Stimulated activated CD8-positive, alpha-beta memory T cell treated with anti-CD3 and anti-CD28 coated beads, Interleukin-12 subunit alpha, Interleukin-12 subunit beta, amount 100 ng/mL, for 4 hours (primary cell): ENCODE measurements at places on chromosomes 13 and 19.
A peak's percentile ranks its signal among the peaks of the same experiment; 100 is the strongest.

GRCh38 chr19:41224632-41225031, 5.6 kb downstream of the AXL start:
- DNase-seq, result no peak

DNA sequence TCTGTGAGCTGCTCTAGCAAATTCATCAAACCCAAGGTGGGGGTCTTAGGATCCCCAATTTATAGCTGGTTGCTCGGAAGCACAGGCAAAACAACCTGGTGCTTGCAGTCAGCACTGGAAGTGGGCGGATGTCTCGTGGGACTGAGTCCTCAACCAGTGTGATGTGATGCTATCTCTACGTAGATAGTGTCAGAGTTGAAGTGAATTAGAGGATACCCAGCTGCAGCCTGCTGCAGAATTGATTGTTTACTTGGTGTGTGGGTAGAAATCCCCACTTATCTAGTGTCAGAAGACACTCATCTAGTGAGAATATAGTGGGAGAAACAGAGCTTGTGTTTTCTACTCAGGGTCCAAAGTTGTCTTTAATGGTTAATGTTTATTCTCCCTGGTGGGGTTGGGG, 63.3 kb downstream of the CBY2 start:
- DNase-seq, result no peak

GRCh38 chr13:48029859-48030258, 7.7 kb upstream of the NUDT15 start:
- DNase-seq, result no peak

DNA sequence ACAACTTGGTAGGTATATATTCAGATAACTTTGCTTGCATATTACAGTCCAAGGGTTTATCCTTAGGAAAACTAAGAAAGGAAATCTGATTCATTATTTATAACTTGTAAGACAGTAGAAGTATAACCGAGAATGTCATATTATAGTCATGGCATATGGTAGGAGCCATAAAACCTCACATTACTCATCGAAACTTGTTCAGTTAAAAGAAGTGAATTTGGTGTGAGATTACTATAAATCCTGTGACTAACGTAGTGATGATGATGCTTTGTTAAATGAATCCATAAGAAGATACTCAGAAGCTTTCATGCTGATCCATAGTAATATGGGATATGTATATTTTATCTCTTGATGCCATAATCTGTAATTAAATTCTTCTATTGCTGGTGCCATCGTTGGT, 57.3 kb downstream of the MTUS2 start:
- DNase-seq, result no peak

- no peak for DNase-seq
Measured at GRCh38 chr13:62887046-62887445, 1471.4 kb upstream of the PCDH20 start.

GRCh38 chr19:13172346-13173138, 22.3 kb downstream of the IER2 start:
- peak; percentile 65 for DNase-seq

GRCh38 chr13:53460796-53461195, 432.2 kb downstream of the OLFM4 start:
- DNase-seq, result no peak

GRCh38 chr13:39283072-39283471, 244.8 kb downstream of the NHLRC3 start:
- no peak for DNase-seq

- DNase-seq, result no peak
Measured at GRCh38 chr13:39401046-39401705, 201.8 kb downstream of the LHFPL6 start.

- DNase-seq, result no peak
Measured at GRCh38 chr13:21777166-21777565, 106.3 kb downstream of the FGF9 start.

- DNase-seq, result no peak
Measured at GRCh38 chr13:90723381-90723780, 624.1 kb upstream of the MIR17HG start.

GRCh38 chr19:17847538-17848366, at the start of gene JAK3:
Gene JAK3, minus strand, starts transcription at chr19:17847982. Its CDS starts 3,565 bp downstream, at chr19:17844417.
- DNase-seq, result peak; percentile 78

DNA sequence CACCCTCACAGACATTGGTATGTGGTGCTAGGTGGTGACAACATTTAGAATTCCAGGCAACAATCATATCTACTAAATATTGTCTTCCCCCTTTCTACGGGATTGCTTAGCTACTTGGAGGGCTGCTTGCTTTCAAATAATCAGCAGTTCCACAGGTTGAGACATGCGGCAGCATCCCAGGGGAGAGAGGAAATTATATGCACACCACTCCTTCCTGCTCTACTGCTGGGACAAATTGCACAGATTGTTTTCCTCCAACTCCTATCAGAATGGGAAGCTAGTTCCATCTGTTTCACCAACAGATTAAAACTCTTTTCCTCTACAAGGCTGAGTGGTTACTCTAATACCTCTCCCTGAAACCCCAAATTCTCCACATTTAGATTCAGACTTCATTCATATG, 275.4 kb downstream of the DNAJC15 start:
- no peak for DNase-seq

- DNase-seq, result no peak
Measured at GRCh38 chr13:24631922-24632321, 48.3 kb upstream of the ATP12A start.

- no peak for DNase-seq
Measured at GRCh38 chr13:84481958-84482357, 599.7 kb upstream of the SLITRK1 start.

- no peak for DNase-seq
Measured at GRCh38 chr13:113586661-113587479, 2.3 kb downstream of the TFDP1 start.

DNA sequence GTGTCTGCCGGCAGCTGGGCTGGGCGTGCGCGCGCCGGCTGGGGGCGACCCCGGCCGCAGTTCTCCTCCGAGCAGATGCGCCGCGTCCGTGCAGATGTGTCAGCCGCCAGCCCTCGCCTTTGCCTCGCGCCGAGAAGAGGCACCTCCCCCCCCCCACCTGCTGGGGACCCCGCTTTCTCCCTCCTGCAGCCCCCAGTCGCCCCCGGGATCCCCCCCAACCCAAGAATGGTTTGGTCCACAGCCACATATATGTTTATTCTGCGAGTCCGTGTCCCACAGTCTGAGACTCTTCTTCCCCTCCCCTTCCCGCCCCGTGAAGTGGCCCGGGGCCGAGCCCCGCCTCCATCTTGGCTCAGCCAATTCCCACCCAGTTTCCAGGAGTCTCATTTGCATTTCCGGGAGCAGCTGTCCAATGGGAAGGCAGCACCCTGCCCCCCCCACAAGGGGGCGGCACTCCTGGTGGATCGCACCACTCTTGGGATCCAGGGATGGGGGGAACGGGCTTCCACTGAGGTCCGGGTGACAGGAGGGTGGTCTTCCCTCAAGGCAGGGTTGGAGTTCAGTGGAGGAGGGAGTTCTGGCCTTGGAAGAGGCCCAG, 8.6 kb downstream of the ISOC2 start:
- no peak for DNase-seq

DNA sequence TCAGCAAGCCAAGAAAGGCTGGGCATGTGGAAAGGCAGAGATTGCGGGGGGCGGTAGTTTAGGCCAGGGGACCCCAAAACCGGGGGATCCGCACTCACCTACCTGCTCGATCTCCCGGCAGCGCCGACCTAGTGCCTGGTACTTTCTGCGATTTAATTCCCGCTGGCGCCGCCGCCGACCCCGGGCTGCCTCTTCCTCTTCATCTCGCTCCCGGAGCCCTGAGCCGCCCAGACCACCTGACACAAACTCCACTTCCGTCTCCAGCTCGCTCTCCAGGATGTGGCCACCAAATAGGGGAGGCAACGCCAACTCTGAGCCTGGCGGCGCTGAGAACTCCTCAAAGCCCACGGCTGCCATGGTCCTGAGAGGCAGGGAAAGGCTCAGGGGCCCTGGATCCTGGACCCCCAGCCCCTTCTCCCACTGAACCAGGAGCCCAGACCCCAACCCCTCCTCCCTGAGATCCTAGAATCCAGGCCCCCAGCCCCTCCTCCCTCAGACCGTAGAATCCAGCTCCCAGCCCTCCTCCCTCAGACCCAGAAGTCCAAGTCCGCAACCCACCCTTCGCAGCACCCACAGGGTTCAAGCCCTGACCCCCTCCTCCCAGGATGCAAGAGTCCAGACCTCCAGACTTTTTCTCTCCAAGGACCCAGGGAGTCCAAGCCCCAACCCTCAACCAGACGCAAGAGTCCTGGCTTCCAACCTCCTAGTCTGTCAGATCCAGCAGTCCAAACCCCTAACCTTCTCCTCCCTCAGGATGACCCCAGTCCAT, 933 bp downstream of the TFPT start:
- DNase-seq, result peak; percentile 13

DNA sequence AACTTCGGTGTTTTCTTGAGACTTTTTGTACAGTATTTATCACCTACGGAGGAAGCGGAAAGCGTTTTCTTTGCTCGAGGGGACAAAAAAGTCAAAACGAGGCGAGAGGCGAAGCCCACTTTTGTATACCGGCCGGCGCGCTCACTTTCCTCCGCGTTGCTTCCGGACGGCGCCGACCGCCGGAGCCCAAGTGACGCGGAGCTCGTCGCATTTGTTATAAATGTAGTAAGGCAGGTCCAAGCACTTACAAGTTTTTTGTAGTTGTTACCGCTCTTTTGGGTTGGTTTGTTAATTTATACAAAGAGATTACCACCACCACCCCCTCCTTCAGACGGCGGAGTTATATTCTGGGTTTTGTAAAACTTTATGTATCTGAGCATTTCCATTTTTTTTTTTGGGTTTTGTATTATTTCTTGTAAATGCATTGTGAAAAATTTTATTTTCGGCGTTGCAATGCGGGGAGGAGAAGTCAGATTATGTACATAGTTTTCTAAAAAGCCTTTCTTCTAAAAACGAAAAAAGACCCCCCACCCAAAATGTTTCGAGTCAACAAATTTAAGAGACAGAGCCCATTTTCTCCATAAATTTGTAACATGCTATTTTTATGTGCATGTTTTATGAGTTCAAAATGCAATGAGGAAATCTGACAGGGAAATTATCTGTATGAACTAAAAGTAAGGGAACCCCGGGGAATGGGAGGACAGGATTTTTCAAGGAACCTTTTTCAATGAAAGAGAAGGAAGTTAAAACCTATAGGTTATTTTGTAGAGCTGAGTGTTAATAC, 2.3 kb downstream of the SOX1 start:
- no peak for DNase-seq

- DNase-seq, result peak; percentile 50
Measured at GRCh38 chr19:46714444-46715106, 2.3 kb downstream of the PRKD2 start.

DNA sequence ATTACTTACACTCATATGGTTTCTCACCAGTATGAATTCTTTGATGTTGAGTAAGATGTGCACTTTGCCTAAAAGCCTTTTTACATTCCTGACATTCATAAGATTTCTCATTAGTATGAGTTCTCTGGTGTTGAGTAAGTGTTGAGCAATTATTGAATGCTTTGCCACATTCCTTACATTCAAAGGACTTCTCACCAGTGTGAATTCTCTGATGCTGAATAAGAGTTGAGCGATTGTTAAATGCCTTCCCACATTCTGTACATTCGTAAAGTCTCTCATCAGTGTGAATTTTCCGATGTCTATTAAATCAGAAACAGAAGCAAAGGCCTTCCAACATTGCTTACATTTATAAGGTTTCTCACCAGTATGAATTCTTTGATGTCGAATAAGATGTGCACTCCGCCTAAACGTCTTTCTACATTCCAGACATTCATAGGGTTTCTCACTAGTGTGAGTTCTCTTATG, 14.2 kb upstream of the ZFP30 start:
- DNase-seq, result no peak

DNA sequence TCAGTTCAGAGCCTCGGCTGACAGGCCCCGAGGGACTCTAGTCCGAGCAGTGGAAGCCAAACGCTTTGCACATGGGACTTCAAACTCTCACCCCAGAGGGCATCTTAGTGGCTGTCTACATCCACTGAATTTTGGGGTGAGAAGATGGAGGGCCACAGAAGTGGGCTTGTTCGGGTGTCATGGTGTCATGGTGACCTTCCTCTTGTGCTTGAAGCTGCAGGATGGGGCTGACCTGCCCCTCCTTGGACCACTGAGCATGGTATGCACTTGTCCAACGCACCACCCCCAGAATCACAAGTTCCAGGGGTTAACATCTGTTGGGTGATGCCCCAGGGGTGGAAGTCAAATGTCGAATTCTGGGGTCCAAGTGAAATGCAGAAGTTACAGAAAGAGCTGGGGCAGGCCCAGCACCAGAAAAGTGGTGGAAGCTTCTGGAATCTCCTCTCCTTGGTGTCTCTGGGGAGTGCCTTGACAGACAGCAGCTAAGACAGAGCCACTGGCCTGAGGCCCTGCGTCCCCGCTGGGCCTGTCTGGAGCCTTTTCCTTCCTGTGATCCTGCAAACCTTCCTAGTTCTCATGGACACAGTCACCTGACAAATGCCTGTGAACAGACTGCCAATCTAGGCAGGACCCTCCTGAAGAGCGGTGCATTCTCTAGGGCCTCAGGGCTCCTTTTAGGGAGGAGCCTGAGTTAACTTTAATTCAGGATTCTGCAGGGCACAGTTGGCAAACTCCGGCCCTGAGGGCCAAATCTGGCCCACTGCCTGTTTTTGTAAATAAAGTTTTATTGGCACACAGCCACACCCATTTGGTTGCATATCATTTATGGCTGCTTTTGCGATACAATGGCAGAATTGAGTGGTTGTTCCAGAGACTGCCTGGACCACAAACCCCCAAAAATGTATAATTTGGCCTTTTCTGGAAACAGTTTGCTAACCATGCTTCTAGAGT, 65.1 kb upstream of the RANBP3 start:
- DNase-seq, result no peak

DNA sequence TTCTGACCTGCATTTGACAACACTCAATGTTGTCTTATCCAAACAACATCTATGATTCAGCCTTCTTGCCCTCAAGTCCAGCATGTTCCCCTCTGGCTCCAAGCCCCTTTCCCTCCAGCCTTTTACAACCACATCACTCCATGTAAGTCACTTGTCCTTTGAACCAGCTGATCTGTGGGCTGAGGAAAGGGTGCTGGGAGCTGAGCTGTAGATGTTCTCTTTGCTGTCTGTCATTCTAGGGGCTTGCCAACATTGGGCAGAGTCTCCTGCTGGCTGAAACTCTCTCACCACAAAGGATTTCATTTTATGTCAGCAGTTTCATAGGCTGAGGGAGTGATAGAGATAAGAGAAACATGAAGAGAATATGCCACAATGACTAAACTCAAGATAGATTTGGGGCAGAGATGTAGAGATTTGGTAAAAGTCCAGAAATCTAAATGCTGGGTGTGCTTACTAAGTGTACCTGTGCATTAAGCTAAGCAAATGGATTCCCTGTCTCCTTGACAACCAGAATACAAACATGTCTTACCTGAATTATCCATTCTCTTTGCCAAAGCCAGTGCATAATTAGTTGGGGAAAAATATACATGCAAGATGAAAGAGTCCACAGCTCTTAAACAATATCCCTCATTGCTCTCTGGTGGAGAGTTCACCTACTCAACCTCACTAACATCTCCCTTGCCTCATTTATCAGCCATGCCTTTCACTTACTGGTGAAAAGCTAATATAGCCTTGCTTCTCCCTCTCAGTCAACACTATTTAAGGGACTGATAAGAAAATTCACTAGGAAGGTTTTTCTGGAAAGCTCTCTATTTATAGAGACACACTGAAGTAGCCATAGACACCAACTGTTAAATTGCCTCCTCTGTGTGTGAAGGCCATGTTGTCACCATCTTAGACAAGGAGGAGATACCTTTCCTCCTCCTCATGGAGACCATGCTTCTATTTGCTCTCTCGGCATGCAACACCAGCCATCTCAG, 175.5 kb upstream of the SERP2 start:
- DNase-seq, result no peak

GRCh38 chr19:38284422-38284821, 19.6 kb upstream of the C19orf33 start:
- no peak for DNase-seq

GRCh38 chr13:20001366-20002190, 43.1 kb downstream of the ZMYM2 start:
- DNase-seq, result no peak

GRCh38 chr13:113417008-113417751, 36.1 kb downstream of the ADPRHL1 start:
- DNase-seq, result no peak
